Endodermal cell (in vitro differentiated cells): ENCODE measurements at places on chromosomes 6 and 20.
A peak's percentile ranks its signal among the peaks of the same experiment; 100 is the strongest.

- no peak overlapping the region for H3K4me3 ChIP-seq
- no peaks in the 10 kb centered on the region for H3K27me3 ChIP-seq
- peaks cover 25% of the 10 kb centered on the region for H3K4me1 ChIP-seq
Observed at GRCh38 chr20:58447511-58448391, 58.7 kb downstream of the VAPB start.

GRCh38 chr20:1301031-1301529 is 27.9 kb downstream of the SDCBP2 start:
- DNase-seq: peak; percentile 91
- no peaks in the 10 kb centered on the region for H3K36me3 ChIP-seq
- H3K4me3 ChIP-seq: peak overlapping the region; percentile 3
- H3K27ac ChIP-seq: no peak overlapping the region
- H3K27me3 ChIP-seq: no peaks in the 10 kb centered on the region

- H3K4me1 ChIP-seq: no peaks in the 10 kb centered on the region
- H3K36me3 ChIP-seq: no peaks in the 10 kb centered on the region
- no peak overlapping the region for H3K27ac ChIP-seq
- H3K4me3 ChIP-seq: no peak overlapping the region
Observed at GRCh38 chr20:61025536-61025935, 226.5 kb upstream of the CDH4 start.

DNA sequence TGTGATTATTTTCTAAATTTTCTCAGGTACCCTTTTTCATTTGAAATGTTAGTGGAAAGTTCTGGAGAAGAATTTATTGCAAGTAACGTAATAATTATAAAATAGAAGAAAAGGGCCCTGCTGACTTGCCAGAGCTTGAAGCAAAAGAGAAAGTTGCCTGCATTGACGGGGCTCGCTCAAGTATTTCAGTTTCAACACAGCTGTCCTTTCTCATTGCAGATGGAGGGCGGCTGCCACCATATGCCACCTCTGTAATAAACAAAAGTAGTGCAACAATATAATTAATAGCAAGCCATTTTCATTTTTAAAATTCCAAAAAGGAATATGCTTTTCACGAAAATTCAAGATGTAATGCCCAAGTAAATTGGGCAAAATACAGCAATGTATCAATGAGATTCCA is 246.2 kb downstream of the PACRG start:
- no peak overlapping the region for H3K4me3 ChIP-seq
- no peaks in the 10 kb centered on the region for H3K27me3 ChIP-seq
- H3K4me1 ChIP-seq: no peaks in the 10 kb centered on the region
- no peak overlapping the region for H3K27ac ChIP-seq
- H3K36me3 ChIP-seq: no peaks in the 10 kb centered on the region

GRCh38 chr6:73308712-73309534 is 45.2 kb downstream of the DPPA5 start:
- no peaks in the 10 kb centered on the region for H3K4me1 ChIP-seq
- H3K27ac ChIP-seq: no peak overlapping the region
- no peaks in the 10 kb centered on the region for H3K36me3 ChIP-seq
- peak; percentile 81 for DNase-seq
- no peaks in the 10 kb centered on the region for H3K27me3 ChIP-seq

- no peak overlapping the region for H3K27ac ChIP-seq
- peak overlapping the region; percentile 95 for H3K4me3 ChIP-seq
- peaks cover 21% of the 10 kb centered on the region for H3K36me3 ChIP-seq
- DNase-seq: no peak
- H3K4me1 ChIP-seq: no peaks in the 10 kb centered on the region
Observed at GRCh38 chr20:35660122-35660937, 4.4 kb downstream of the CPNE1 start.

GRCh38 chr20:59806578-59806975 is 126.9 kb downstream of the SYCP2 start:
- no peaks in the 10 kb centered on the region for H3K4me1 ChIP-seq
- DNase-seq: no peak
- no peak overlapping the region for H3K27ac ChIP-seq
- no peaks in the 10 kb centered on the region for H3K36me3 ChIP-seq
- H3K4me3 ChIP-seq: no peak overlapping the region

DNA sequence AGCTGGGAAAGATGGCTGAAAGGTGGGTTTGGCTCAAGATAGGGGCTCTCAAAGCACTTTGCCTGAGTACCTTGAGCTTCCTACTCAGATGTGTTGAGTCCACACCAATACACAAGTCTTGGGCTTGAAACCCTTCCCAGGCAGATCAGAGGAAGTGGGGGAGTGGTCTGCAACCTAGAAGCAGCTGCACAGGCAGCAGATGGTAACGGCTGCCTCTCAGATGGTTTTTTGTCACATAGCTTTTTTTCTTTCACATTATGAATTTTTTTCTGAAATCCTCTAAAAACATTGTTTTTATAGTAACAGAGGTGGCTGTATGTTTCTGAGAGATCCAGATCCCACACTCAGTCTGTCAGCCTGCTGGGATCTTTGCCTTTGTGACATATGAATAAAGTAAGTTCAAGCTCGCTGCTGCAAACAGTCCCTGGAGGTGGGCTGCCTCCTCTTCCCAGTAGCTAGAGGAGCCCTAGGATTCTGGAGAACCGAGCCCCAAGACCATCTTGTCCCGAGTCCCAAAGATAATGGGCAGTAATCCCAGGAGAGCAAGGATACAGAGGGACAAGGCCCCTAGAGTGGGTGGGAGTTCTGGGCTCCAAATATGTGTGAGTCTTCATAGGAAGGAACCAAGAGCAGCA is 97.1 kb upstream of the TOP1 start:
- no peak overlapping the region for H3K4me3 ChIP-seq
- H3K36me3 ChIP-seq: no peaks in the 10 kb centered on the region
- H3K4me1 ChIP-seq: no peaks in the 10 kb centered on the region
- DNase-seq: no peak
- H3K27me3 ChIP-seq: no peaks in the 10 kb centered on the region

DNA sequence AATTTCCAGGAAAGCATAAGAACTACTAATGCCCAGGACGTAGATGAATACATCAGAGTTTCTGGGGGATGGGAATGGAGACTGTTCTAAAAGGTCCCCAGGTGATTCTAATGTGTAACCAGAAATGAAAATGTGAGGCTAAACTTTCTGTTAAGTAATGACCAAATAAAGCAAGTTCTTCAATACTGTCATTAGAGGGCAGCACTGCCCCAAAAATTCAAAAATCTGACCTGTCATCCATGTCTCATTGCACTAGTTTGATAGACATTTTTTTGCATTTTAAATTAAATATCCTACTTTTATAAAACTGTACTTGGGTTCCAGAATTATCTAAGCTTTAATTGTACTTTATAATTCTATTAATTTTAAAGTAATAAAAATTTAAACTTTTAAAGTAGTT is 94.9 kb downstream of the RFX6 start:
- H3K27ac ChIP-seq: no peak overlapping the region
- DNase-seq: peak; percentile 65
- H3K27me3 ChIP-seq: no peaks in the 10 kb centered on the region

- peaks cover 10% of the 10 kb centered on the region for H3K36me3 ChIP-seq
- H3K27me3 ChIP-seq: no peaks in the 10 kb centered on the region
- H3K4me1 ChIP-seq: no peaks in the 10 kb centered on the region
- DNase-seq: peak; percentile 53
- no peak overlapping the region for H3K27ac ChIP-seq
Observed at GRCh38 chr20:3563548-3564177, 92.8 kb downstream of the ATRN start.
